ENCODE measurements at places on chromosomes 2 and 18.

- peak; percentile 25 for DNase-seq
Measured at GRCh38 chr2:65055422-65056214, 598 bp upstream of the CEP68 start.

GRCh38 chr2:216344950-216345300 lies 27.4 kb downstream of the MARCHF4 start:
- DNase-seq: no peak

DNA sequence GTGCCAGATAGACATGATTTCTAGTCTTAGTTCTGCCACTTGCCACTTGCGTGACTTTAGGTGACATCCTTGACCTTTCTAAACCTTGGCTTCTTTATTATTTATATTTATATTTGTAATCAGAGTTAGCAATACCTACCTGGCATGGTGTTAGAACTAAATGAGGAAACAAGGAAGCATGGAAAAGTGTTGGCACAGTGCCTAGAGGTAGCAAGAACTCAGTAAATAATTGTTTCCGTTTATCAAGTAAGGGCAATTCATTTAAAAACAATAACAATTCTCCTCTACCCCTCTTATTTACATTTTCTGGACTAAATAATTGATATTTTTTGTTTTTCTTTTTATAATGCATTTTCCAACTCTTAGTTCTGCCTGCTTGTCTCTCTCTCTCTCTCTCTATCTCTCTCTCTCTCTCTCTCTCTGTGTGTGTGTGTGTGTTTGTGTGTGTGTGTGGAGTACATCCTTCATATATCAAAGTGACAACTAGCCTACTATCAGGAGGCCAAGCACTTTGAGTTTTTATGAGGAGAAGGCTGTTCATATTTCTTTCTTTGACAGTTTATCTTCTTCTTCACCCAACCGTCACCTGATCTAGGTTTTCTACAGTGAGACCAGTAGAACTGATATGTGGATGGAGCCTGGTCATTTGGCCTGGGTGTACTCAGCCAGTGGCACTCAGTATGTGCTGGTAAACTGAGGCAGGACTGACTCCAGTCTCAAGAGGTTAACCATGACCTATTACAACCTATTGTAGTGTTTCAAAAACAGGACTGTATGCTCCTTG lies 134.5 kb downstream of the LRRTM1 start:
- no peak for DNase-seq

- DNase-seq: no peak
Measured at GRCh38 chr2:212495046-212495445, 43.6 kb downstream of the ERBB4 start.

DNA sequence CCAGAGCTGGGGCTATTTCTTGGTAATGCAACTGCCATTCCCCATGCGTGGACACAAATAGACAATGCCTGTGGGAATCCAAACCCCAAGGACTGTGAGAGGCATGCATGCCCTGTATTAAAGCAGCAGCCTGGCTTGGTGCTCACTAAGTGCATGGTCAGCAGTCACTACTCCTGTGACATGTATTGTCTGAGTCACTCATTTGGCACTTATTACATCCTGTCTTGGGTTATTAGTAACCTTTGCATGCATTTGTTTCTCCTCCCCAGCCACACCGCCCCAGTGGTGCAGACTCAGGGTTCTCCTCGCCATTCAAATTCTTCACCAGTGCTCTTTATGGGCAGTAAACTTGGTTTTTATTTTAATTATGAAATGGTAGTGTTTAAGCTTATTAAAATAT lies 30.2 kb downstream of the PRKCE start:
- peak; percentile 80 for DNase-seq

GRCh38 chr2:44952143-44952805 lies 10.8 kb downstream of the SIX3 start:
- peak; percentile 51 for DNase-seq

DNA sequence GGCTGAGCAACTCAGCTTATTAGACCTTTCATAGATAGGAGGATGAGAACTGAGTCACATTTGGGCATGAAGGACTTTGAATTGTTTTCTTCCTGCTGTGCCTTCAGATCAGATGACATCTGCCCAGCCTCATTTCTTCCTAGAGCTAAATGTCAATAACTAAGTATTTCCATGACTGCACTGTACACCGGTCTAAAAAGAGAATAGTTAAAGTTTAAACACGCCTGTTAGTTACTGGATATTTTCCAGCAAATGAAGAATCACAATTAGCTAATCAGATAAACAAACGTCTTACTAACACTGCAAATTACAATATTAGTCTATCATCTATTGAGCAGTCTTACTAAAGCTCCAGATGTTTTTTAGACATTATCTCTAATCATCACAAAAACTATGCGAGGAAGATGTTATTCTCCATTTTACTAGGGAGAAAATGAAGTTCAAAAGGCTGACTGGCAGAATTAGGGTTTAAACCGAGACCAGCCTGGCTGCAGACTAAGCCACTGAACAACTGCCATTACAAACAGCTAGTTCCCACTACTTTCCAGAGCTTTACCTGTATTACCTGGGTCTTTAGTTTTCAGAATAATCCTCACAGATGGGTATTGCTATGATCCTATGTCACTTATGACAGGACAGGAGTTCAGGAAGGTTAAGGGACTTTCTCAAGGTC lies 69.4 kb upstream of the ZNF397 start:
- DNase-seq: no peak

DNA sequence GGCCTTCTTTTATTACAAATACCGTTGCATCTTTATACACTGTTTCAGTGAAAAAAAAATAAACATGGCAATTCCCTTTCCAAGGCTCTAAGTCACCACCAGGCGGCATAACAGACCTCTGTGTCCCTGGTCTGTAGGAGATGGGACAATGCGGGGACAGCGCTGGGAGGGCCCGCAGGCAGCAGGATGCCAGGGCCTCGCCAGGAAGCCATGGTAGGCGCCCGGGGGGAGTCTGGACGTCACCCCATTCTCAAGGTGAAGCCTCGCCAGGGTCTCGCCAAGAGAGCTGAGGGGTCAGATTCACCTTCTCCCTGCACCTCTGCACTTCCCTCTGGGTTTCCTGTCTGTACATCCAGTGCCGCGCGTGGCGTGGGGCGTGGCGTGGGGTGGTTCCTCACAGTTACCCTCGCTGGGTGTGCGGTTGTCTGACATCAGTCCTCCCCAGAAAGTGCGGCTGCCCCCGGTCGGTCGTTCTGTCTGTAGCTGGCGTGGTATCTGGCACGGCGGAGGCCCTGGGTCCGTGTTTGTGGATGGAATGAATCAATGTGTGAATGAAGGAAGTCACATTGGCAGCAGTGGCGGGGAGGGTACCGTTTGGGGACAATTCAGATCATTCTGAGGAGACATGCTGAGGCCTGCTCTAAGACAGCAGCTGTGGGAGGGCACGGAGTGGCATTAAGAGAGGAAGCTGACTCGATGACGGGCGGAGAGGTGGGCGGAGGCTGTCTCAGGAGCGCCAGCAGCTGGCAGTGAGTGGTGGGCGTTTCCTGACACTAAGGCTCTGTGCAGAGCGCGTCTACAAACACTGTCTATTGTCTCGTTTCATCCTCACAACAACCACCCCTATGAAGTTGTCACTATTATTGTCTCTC lies 46.0 kb downstream of the LRRFIP1 start:
- DNase-seq: no peak
